ENCODE measurements at places on chromosomes 12 and 14.

DNA sequence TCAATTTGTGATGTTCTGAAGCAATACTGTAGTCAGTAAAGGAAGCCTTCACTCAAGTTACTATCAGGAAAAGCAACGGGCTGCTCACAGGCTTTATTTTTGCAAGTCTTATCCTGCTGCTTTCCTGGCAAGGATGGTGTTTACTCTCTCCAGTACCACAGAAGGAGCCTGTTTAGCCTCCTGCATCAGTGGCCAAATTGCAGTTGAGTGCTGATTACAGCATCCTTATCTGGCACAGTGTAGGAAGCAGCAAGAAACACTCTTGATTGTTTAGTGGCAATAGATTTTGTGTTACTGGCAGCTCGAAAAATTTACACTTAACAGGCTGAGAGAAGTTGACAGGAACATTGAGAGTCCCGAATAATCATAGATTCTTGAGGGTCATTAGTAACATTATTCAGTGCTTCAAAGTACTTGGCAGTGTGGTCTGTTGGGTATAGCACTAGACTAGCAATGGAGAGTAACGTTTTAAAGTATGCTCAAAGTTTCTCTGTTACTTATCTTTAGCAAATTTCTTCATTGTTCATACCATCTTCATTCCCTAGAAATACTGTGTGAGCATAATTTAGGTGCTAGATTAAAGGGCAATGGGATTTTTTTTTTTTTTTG, 11.7 kb downstream of the TULP3 start:
- peak; percentile 46 for DNase-seq

DNA sequence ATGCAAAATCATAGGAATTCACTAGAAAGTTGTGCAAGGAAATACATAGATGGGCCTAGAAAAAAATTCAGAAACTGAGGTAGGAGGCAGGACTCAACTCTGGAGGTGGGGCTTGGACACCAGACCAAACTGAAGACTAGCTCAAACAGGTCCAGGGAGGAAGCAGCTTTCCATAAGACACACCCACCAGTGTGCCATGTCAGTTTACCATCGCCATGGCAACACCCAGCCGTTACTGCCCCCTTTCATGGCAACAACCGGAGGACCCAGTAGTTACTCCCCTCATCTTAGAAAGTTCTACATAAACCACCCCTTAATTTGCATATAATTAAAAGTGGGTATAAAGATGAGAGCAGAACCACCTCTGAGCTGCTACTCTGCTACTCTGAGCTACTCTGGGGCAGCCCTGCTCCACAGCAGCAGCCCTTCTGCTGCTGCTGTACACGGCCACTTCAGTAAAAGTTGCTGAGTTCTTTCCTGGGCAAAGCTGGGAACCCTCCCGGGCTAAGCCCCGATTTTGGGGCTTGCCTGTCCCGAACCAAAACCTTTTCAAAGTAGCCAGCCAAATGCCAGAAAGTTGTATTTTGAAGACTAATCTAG, 30.8 kb upstream of the NINJ2 start:
- no peak for DNase-seq

DNA sequence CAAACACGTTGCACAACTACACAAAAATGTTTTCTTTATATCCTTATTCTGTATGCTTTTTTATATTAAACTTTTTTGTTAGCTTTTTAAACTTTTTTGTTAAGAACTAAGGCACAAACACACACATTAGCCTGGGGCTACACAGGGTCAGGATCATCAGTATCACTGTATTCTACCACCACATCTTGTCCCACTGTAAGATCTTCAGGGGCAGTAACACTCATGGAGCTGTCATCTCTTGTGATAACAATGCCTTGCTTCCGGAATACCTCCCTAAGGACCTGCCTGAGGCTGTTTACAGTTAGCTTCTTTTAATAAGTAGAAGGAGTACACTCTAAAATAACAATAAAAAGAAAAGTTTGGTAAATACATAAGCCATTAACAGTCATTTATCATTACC, 42.2 kb downstream of the PLEKHA5 start:
- DNase-seq: no peak

DNA sequence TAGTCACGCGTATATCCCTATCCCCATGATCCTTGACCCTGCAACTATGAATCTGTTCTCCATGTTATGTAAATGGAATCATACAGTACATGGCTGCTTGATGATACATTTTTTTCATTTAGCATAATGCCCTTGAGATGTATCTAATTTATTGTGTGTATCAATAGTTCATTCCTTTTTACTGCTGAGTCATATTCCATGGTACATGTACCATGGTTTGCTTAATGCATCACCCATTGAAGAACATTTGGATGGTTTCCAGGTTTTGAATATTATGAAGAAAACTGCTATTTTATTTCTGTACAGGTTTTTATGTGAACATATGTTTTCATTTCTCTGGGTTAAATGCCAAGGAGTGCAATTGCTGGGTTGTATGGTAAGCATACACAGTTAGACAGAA, 4.0 kb upstream of the RNASE10 start:
- DNase-seq: no peak

GRCh38 chr12:44717612-44718011, 158.5 kb downstream of the NELL2 start:
- no peak for DNase-seq

DNA sequence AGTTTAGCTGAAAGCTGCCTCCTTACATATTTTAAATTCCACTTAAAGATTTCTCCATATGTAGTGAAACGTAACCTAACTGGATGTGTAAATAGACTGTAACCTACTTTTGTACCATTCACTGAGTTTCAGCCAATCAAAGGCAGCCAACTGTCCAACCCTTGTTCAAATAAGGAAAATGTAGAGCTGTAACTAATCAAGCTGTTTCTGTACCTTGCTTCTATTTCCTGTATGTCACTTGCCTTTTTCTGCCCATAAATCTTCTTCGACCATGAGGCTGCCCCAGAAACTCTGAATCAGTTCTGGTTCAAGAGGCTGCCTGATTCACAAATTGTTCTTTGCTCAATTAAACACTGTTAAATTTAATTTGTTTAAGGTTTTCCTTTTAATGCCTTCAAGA, 6.3 kb downstream of the SLC7A8 start:
- DNase-seq: no peak

- no peak for DNase-seq
Observed at GRCh38 chr12:102690253-102690652, 209.9 kb upstream of the IGF1 start.

- DNase-seq: no peak
Observed at GRCh38 chr14:75331471-75331870, 52.8 kb downstream of the FOS start.

- no peak for DNase-seq
Observed at GRCh38 chr12:87317302-87317701, 711.9 kb downstream of the C12orf50 start.

DNA sequence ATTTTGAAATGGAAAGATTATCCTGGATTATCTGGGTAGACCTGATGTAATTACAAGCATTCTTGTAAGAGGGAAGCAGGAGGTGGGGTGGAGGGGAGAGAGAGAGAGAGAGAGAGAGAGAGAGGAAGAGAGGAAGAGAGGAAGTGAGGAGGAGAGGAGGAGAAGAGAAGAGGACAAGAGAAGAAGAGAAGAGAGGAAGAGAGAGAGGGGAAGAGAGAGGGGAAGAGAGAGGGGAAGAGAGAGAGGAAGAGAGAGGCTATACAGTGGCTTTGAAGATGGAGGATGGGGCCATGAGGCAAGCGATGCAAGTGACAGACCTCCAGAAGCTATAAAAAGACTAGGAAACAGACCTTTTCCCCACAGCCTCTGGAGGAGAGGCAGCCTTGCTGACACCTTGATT, 13.7 kb upstream of the CHST11 start:
- no peak for DNase-seq

- no peak for DNase-seq
Observed at GRCh38 chr14:65297744-65298143, 114.8 kb upstream of the FUT8 start.

- DNase-seq: no peak
Observed at GRCh38 chr14:83975435-83975834, 1554.5 kb upstream of the FLRT2 start.

GRCh38 chr12:98465950-98466602, 49.3 kb upstream of the TMPO start:
- no peak for DNase-seq

DNA sequence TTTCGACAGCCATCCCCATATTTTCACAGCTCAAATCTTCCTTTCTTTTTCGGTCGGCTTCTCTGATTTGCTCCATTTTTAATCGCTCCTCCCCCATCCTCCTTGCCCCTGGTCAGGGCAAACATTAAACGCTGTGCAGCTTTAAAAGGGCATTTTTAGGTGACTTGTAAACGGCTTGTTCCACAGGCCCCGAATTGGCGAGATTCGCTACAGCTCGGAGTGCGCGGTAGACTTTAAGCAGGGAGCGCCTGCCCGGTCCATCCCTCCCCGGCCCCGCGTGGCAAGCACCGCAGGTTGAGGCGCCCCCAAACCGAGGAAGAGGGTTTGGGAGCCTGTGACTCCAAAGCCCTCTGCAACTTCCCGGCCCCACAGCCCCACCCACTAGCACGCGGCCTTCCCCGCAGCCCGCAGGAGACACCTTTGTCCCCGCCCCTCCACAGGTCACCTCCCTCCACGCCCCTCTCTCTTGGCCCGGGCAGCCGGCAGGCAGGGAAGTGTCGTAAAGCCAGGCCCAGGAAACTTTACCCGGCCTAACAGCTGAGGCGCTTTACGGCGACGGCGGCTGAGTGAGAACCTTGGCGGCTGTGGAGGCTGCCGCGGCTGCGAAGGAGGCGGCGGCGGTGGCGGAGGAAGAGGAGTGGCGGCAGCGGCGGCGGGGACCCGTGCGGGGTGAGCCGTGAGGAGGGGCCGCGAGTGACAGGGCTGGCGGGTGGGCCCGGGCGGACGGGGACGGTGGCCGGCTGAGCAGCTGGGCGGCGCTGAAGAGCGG, at the start of gene NAA30:
Gene NAA30 (plus strand): TSS at position 550 of the 769 bp plus-strand sequence. CDS start 372 bp downstream, outside the sequence.
- peak; percentile 87 for DNase-seq

DNA sequence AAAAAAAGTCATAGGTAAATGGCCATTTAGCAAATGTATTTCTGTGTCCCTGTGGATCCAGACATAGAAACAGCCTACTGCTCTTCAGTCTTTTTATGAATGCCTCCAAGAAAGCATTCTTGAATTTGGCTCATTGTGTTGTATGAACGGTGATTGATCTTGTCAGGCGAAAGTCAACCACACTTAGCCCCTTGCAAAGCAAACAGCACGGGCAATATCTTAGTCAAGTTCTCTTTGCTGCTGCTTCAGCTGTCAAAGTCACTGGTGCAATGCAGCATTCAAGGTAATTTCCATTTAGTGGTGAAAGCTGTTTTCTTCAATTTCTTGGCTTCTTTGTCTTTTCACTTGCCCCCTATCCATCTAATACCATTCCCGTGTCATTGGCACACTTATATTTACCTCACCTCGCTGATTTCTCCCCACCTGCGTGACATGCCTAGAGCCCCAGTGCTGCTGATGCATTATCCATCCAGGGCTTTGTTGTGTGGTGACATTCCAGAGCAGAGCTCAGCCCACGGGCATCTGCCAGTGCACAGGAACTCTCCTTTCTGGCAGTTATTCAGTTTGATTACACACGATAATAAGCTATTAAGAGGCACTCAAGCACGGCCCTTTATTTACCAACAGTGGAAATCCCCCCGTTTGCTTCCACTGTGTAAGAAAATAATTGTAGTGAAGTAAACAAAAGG, 362.3 kb upstream of the NOVA1 start:
- no peak for DNase-seq

GRCh38 chr12:102812344-102812743, 104.7 kb downstream of the PAH start:
- no peak for DNase-seq

DNA sequence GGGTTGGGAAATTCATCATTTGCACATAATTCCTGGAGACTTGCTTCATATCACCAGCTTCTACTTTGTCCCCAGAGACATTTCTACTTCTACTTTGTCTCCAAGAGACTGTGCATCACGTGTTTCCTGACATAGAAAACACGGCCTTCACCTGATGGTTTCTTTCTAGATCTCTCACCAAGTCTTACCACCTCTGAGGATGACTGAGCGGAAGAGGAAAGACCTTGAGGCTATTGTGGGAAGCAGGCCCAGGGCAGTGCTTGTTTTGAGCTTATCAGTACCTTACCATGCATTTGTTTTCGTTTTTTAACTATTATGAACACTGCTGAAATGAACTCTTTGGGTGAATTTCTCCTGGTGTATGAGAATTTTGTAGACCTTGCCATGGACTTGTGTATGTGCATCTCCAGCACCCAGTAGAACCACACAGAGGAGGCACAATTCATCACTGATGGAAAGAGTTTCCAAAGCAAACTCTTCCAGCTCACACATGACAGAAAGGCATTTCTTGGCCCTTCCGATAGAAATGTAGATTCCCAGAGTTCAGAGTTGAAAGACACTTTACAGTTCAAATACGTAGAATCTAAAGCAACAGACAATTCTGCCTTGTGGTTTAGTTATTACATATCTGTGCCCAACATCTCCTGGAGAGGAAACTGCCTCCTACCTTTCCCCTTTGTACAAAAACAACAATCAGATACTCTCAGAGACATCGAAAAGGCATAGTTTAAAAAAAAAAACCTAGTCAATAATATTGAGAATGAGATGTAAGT, 434.7 kb downstream of the FUT8 start:
- DNase-seq: no peak

- no peak for DNase-seq
Observed at GRCh38 chr12:10501030-10501429, 4.7 kb upstream of the EIF2S3B start.

DNA sequence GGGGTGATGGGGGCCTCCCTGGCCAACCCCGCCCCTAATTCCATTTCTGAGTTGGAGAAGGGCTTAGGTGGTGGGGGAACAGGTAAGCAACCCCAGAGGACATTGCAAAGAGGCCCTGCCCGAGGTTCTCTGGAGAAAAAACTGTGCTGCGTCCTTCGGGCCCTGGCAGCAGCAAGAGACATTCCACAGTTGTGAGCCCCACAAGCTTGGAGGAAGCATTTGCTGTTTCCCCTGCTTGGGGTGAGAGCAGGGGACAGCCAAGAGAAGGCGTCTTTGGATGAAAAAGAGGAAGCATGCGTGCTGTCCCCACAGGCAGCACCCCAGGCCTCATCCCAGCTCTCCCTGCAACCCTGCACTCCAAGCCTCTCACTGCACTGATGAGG, 1.3 kb downstream of the BDKRB2 start:
- no peak for DNase-seq

GRCh38 chr12:2693244-2693860, 101.4 kb upstream of the FKBP4 start:
- DNase-seq: no peak

Measured in occipital lobe (tissue), 3 donors.